ENCODE measurements at places on chromosomes 3 and 15.

GRCh38 chr15:74027688-74028087, 33.2 kb downstream of the PML start:
- no peak for DNase-seq

DNA sequence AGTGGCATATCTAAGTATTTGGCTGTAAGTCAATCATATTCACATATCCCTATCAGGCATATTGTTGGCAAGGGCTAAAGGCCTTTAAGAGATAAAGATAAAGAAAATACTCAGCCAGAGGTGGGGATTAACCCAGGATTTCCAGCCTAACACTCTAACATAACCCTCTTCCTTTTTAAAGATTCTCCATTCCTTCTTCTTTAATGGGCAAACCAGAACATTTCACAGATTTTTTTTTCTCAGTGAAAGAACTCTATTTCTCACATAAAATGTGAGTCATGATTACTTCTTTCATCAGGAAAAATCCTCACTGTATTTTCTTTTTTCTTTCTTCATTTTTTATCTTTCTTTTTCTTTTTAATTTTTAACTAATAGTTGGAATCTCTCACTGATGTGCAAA, 200.4 kb downstream of the NR1D2 start:
- no peak for DNase-seq

DNA sequence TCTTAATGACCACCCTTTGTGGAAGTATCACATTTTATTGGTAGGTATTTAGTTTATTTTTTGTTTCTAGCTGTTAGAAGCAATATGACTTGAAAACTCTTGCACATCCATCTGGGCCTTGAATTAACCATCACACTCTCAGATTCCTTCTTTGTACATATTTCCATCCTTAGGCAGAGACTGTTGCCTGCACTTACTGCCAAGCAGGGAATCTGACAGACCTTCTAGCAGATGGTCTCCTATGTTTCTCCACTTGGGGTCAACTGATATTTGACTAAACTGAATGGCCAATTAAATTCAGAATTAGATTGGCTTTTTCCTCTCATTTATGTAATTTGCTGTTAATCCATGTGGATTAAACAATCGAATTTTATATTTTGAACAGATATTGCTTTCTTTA, 324.9 kb upstream of the TGFBR2 start:
- peak; percentile 56 for DNase-seq

- DNase-seq = peak; percentile 8
Measured at GRCh38 chr3:148309390-148310035, 388.2 kb upstream of the AGTR1 start.

GRCh38 chr3:147943265-147943945, 534.2 kb downstream of the ZIC1 start:
- no peak for DNase-seq

GRCh38 chr15:24956111-24956838, 1.5 kb downstream of the SNRPN start:
- peak; percentile 68 for DNase-seq

GRCh38 chr3:66889750-66890494, 108.2 kb upstream of the KBTBD8 start:
- no peak for DNase-seq

- no peak for DNase-seq
Measured at GRCh38 chr3:105982207-105982606, 113.4 kb upstream of the CBLB start.

DNA sequence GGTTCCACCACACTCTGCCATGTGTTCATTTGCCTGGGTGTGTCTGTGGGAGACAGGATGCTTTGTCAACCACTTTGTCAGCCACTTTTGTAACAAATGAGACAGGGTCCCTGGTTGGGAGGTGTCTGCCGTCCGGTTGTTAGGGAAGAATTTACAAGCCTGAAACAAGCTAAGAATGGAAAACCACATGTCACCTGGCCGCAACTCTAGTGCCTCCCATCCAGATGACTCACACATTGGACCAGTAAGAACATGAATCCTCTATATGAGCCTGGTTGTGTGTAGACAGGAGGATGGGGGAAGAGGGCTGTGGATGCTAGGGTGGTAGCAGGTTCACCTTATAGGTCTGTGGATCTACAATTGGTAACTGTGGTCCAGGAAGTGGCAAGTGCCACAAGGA, 335.3 kb downstream of the CLSTN2 start:
- DNase-seq = no peak

- DNase-seq = no peak
Measured at GRCh38 chr3:172238188-172238587, 198.8 kb downstream of the FNDC3B start.

- no peak for DNase-seq
Measured at GRCh38 chr3:138349926-138350665, 1.7 kb downstream of the MRAS start.

- peak; percentile 20 for DNase-seq
Measured at GRCh38 chr3:116663161-116664110, 46.1 kb upstream of the TUSC7 start.

- peak; percentile 34 for DNase-seq
Measured at GRCh38 chr15:62390791-62391640, 225.9 kb upstream of the C2CD4B start.

- DNase-seq = no peak
Measured at GRCh38 chr3:63168179-63168578, 109.9 kb upstream of the SYNPR start.

DNA sequence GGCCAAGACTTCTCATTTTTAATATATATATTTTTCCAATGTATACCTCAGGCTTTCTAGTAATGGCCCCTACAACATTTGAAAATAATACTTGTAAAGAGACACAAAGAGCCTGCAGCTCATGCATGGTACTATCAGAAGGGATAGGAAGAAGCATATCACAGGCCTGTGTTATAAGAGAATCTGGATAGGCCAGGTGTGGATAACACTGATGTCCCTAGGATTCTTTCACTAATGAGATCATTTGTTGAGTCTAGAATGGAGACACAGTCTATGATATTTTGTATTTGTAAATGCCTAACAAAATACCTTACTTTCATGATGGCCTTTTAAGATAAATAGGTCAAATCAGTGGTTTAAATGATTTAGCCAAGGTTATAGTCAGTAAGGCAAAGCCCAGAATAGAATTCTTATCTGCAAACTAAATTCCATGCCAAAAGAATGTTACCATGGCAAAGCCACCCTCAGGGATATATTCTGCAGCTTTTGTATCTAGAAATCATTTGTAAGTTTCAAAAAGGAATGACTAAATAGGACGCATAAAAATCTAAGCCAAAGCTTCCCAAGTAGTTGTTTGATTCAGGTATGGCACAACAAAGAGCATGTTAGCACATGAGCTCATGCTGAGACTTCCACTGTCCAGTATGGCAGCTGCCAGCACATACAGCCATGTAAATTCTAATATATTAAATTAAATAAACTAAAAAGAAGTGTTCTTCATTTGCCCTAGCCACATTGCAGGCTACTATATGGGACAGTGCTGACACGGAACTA, 10.0 kb downstream of the DCP1A start:
- DNase-seq = no peak

DNA sequence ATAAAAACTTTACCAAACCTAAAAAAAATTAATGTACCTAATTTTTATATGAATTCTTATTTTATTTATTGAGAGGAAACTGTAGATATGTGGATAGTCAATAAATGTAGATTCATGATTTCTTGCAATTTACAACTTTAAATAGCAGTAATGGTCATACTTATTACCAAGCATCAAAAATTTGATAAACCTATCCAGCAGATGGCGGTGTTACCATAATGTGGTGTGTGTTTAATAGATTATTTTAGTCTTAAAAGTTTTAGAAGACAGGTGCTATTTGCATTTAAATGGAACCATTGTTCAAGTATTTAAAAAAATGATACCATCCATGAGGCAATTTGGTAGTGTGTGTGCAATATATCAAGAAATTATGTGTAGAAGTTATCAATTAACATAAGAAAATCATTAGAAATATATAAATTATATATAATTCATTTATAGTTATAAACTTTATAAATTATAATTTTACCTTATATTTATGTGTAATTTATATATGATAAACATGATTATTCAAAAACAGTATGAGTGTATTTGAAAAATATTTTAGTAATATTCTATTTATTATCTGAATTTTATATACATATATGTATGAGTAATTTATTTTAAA, 176.0 kb upstream of the BCHE start:
- DNase-seq = peak; percentile 64

GRCh38 chr3:136255672-136256406, 5.7 kb downstream of the PCCB start:
- DNase-seq = no peak

DNA sequence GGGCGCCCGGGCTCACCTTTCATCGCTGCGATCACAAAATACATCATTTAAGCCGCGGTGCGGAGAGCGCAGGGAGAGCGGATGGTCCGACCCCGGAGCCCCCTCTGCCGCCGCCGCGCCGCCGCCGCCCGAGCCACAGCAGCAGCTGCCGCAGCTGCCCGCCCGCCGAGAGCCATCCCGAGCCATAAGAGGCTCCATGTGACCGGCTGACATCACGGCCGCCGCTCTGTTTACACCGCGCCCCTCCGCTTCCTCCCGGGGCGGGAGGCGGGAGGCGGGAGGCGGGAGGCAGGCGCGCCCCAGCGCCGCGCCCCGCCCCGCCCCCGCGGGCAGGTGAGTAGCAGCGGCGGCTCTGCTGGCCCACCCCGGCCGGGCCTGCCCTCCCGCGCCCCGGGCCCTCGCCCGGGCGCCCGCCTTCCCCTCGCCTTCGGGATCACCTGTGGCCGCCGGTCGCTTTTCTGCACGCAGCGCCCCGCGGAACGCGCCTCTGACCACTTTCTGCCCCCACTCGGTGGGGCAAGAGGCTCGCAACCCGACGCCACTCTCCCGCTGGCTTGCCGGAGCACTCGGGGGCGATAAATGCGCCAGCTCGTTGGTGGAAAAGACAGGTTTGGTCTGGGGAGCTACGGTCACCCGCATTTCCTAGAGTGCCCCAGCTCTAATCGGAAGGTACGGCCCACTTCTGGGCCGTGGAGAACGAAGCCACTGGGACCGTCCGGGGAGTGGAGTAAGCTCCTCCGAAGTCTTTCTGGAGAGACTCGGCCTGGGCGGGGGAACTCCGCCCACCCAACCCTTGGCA, 113.6 kb upstream of the ICE2 start:
- peak; percentile 89 for DNase-seq

- DNase-seq = no peak
Measured at GRCh38 chr15:99994849-99995248, 261.6 kb upstream of the LYSMD4 start.

- no peak for DNase-seq
Measured at GRCh38 chr3:160719710-160720109, 36.3 kb upstream of the PPM1L start.

GRCh38 chr3:12954891-12955650, 113.7 kb upstream of the RPL32 start:
- no peak for DNase-seq

DNA sequence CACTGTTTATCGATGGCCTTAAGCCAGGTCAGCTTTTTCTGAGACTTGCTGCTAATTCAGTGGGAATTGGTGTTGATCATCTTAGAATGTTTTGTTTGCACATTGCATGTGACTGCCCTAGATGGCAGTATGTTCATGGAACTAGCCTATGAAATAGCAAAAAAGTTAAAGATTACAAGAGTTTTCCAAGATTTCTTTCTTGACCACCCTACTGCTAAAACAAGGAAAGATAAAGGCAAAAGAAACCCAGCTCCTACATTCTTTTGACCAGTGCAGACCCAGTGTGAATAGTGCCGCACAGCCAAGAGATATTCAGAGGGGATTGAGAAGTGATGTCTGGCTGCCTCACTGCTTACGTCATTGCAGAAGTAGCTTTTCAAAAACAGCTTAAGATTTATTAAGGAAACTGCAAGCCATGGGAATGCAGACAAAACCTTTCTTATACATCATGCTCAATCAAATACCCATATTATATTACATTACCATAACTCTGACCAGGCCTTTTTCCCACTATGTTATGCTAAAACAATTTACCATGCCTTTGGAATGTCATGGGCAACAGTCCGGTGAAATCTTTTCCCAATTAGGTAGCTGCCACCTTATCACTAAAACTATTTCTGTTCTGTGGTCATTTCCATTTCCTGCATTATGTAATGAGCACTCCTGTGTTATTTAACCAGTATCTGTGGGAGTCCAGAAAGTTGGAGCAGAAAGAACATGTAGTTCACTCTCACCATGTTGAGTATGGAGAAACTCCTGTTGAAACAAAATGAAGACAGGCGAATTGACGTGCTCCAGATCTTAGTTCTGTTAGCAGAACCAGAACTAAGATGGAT, 6.0 kb downstream of the PHLDB2 start:
- no peak for DNase-seq

GRCh38 chr15:73799466-73799865, 46.3 kb upstream of the INSYN1 start:
- no peak for DNase-seq

DNA sequence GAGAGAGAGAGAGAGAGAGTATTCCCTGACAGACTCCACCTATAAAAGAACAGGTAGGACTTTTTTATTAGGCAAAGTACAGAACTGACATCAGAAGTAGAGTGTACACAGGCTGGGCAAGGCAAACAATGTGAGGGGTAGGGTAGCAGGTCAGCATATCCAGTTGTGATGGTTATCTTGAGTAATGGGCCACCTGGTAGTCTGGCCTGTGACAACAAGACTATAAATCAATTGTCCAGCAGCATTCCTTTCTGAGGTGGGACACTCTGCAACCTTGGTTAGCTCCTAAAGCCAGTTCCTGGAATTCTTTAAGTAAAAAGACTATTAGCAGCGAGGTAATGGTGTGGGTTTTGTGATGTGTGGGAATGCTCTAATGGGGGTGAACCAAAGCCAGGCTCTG, 14.9 kb upstream of the TMCC1 start:
- no peak for DNase-seq

Measured in NCI-H524 (cell line).